ENCODE measurements at places on chromosomes 1 and 21. TPM values are rescaled to one million over a fixed set of nuclear protein-coding genes. Genes with fewer than 3 reads are reported as not detected.

DNA sequence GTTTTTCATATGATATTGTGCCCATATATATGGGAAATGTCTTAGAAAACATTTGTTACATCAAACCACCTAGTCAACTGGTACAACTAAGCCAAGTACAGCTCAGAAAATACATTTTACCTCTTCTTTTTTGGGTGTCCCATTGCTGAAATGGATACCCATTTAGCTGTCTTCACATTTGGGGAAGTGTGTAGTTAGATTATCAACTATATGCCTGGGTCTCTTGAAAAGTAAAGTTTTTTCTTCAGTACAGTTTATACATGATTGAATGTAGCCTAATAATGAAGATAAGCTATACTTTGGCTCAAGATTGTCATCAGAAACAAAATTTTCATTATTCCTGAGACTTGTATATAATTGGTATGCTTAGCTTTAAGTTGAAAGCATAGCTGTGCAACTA lies 2.0 kb downstream of the AGO3 start:
- no peak for DNase-seq

VWA1 gene
- total RNA-seq, result 38.5 TPM

GRCh38 chr1:2411801-2412394 lies 466 bp downstream of the PEX10 start:
- no peak for DNase-seq

- no peak for DNase-seq
Observed at GRCh38 chr1:44926311-44926781, 60.0 kb downstream of the EIF2B3 start.

DNA sequence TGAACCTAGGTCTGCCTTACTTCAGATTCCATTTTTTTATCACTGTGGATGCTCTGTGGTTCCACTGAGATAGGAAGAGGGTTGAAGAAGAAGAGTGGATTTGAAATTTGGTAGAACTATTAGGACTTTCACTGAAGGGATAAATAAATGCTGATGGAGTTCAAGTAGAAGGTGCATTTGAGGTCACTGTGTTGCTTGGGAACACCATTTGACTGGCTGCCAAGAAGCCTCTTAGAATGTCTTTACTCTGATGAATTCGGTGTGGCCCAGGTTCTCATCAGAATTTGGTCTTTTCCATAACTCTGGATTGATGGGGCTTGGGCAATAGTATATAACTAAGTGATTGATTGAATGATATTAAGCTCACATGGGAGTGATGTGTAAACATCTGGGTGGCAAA lies 11.9 kb downstream of the XPR1 start:
- no peak for DNase-seq

DNA sequence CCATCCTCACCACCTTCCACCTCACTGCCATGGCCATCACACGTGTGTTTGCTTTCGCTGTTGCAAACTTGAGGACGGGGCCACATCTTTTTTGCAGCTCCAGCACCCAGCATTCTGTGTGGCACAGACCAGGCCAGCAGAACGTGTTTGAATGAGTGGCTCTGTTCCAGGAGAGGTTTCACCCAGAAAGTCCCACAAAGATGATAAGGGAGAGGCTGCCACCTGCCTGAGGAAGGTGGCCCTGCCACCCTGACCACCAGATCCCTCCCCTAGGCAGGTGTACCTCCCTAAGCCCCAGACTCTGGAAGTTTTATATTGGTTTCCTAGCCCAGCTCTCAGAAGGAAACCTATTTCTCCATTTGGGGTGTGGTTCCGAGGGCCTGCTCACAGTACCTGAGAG lies 252.1 kb downstream of the KAZN start:
- DNase-seq, result no peak

DNA sequence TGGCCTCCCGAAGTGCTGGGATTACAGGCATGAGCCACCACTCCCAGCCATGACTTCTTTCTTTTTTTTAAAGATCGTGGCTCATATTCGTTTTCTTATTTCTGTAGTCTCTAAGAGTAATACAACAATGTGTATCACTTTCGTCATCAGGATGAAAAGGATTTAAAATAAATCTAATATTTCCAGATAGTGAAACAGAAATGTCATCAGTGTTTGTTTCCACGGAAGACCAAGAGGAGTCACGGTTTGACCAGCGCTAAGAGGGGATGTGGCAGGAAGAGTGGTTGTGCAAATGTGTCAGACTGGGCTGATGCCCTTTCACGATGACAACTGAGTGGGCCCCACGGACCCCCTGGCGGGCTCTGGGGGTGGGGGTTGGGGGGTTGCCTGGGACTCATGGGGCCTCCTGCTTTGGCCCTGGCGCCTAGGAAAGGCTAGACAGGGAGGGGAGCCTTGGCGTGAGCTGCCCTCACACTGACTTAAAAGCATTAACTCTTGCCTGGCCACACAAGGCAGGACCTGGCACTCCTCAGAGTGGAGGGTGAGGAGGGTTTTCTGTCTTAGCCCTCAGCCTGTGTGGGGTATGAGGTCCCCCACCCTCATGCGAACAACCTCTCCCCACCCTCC lies 8.4 kb downstream of the SOX13 start:
- DNase-seq, result no peak

DNA sequence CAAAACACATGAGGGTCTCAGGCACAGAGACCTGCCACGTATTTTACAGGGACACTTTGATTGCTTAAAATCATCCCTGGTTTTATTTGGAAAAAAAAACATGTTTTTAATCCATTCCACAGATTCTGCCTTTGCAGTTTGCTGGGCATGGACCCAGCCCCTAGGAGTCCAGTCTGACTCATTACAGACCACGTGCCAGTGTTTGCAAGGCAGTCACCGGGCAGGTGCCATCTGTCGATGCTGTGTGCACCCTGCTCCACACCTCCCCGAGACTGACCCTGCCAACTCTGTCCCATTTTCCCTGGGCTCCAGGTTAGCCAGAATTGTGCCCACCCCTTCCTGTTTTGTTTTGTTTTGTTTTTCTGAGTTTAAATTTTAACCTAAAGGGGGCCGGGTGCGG lies 148.4 kb upstream of the TMEM51 start:
- DNase-seq, result no peak

- DNase-seq, result no peak
Observed at GRCh38 chr1:206608108-206608698, 4.1 kb downstream of the EIF2D start.

DNA sequence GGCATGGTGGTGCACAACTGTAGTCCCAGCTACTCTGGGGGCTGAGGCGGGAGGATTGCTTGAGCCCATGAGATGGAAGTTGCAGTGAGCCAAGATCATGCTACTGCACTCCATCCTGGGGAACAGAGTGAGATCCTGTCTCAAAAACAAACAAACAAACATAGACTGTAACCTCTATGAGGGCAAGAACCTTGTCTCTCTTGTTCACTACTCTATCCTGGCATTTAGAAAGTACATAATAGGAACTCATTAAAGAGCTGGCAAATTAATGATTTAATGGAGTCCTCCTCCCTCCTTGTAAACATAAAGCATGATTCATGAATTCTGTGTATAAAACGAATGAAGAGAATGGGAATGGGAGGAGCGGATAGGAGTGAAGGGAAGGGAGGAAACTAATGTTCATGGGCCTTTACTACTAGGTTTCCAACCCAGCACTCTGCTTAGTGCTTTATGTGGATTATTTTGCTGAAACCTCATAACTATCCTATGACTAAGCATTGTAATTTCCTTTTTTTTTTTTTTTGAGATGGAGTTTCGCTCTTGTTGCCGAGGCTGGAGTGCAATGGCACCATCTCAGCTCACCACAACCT lies 8.6 kb downstream of the LMOD1 start:
- DNase-seq, result no peak

LCE1F gene
- total RNA-seq, result not detected

INSRR gene
- total RNA-seq, result not detected

All from mucosa of descending colon (tissue), 3 donors.